ENCODE measurements at places on chromosomes 11 and 22. TPM values are rescaled to one million over a fixed set of nuclear protein-coding genes. Genes with fewer than 3 reads are reported as not detected.
A peak's percentile ranks its signal among the peaks of the same experiment; 100 is the strongest.

The MUC5AC gene
- not detected for total RNA-seq

DNA sequence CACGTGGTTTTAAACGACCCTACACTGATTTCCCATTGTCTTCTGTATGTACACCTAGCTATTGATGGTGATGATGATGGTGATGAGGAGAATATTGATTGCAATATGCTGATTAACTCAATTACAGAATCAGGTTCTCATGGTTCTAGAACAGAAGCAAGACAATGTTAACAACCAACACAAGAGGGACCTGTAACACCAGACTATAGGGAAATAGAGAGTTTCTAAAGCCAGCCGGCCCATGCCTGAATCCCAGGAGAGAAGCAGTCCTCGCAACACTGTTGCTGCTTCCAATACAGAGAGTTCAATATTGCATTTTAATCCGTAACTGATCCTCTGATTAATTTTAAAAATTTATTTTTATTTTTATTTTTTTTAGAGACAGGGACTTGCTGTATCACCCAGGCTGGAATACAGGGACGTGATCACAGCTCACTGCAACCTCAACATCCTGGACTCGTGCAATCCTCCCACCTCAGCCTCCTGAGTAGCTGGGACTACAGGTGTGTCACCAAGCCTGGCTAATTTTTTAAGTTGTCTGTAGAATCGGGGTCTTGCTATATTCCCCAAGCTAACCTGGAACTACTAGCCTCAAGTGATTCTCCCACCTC, 22.2 kb upstream of the UBASH3B start:
- H3K36me3 ChIP-seq: no peaks in the 10 kb centered on the region
- H3K4me1 ChIP-seq: peaks cover 18% of the 10 kb centered on the region
- no peaks in the 10 kb centered on the region for H3K27me3 ChIP-seq
- no peak overlapping the region for H3K27ac ChIP-seq
- H3K4me3 ChIP-seq: no peak overlapping the region
- peak; percentile 69 for DNase-seq

The ARVCF gene
- 7.5 TPM for total RNA-seq

DNA sequence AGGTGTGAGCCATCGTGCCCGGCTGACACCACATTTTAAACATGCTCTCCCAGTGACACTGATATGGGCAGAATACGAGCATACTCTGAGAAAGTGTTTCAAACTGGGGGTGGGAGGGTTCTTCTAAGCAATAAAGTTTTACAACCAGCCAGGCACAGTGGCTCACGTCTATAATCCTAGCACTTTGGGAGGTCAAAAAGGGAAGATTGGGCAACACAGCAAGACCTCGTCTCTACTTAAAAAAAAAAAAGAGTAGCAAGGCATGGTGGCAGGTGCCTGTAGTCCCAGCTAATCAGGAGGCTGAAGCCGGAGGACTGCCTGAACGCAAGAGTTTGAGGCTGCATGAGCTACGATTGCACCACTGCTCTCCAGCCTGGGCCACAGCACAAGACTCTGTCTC, 2.2 kb downstream of the GANAB start:
- no peak for DNase-seq
- peak overlapping the region; percentile 95 for H3K4me3 ChIP-seq
- no peaks in the 10 kb centered on the region for H3K27me3 ChIP-seq
- H3K27ac ChIP-seq: no peak overlapping the region
- peaks cover 48% of the 10 kb centered on the region for H3K36me3 ChIP-seq

DNA sequence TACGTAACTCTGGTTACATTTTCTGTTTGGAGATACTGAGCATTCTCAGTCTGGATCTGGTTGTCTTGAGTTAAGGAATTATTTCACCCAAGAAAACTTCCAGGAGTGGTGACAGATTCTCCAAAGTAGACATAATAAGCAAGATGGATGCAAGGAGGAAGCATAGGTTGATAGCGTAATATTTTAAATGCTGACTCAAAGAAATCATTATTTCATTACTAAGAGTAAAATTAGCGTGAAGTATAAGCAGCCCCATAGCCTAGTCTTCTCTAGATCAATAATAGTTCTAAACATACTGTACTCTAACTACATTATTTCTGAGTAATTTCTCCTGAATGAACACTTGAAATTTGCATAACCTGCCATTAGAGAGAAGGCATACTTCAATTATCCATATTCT, 57.5 kb upstream of the MS4A8 start:
- no peaks in the 10 kb centered on the region for H3K4me1 ChIP-seq
- H3K27me3 ChIP-seq: no peaks in the 10 kb centered on the region
- no peaks in the 10 kb centered on the region for H3K36me3 ChIP-seq
- DNase-seq: no peak

GRCh38 chr11:69613594-69613993, 27.4 kb upstream of the CCND1 start:
- H3K4me1 ChIP-seq: no peaks in the 10 kb centered on the region
- H3K36me3 ChIP-seq: no peaks in the 10 kb centered on the region
- peaks cover 1% of the 10 kb centered on the region for H3K27me3 ChIP-seq
- DNase-seq: no peak

The ROBO4 gene
- 10.6 TPM for total RNA-seq

Data from MCF 10A (cell line).